Right lung (tissue), 10 donors: ENCODE measurements at places on chromosomes 6 and 20. TPM values are rescaled to one million over a fixed set of nuclear protein-coding genes. Genes with fewer than 3 reads are reported as not detected.

- DNase-seq: no peak
These were observed 115.3 kb downstream of the RTN4IP1 start for GRCh38 chr6:106513808-106514582.

DNA sequence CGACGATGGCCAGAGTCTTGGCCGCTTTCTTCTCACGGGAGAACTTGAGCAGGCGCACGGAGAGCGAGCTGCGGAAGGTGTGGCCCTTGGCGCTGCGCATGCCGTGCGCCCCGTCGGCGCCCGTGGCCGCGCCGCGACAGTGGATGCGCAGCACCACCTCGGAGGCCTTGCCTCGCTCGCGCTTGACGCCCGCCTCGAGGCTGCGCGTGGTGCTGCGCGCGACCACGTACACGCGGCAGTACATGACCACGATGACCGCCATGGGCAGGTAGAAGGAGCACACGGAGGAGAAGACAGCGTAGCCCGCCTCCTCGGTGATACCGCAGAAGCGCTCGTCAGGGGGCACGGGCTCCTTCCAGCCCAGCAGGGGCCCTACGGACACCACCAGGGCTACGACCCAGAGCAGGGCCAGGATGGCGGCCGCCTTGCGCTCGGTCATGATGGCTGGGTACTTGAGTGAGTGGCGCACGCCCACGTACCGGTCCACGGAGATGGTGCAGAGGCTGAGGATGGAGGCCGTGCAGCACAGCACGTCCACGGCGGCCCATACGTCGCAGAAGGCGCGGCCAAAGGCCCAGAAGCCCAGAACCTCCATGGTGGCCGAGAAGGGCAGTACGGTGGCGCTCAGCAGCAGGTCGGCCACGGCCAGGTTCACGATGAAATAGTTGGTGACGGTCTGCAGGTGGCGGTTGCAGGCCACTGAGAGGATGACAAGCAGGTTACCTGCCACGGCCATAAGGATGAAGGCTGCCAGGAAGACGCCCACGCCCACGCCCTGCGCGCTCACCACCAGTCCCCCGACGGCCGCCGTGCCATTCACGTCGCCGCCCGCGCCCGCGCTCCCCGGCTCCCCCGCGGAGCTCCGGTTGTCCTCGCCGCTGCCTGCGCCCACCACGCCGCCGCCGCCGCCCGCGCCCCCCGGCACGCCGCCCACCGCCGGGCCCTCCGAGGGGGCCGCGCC lies 232.8 kb upstream of the RNF24 start:
- no peak for DNase-seq

GRCh38 chr20:54208548-54209176 lies 775 bp downstream of the PFDN4 start:
- DNase-seq: no peak

GRCh38 chr6:88636871-88637270 lies 326.5 kb downstream of the RNGTT start:
- DNase-seq: no peak

DNA sequence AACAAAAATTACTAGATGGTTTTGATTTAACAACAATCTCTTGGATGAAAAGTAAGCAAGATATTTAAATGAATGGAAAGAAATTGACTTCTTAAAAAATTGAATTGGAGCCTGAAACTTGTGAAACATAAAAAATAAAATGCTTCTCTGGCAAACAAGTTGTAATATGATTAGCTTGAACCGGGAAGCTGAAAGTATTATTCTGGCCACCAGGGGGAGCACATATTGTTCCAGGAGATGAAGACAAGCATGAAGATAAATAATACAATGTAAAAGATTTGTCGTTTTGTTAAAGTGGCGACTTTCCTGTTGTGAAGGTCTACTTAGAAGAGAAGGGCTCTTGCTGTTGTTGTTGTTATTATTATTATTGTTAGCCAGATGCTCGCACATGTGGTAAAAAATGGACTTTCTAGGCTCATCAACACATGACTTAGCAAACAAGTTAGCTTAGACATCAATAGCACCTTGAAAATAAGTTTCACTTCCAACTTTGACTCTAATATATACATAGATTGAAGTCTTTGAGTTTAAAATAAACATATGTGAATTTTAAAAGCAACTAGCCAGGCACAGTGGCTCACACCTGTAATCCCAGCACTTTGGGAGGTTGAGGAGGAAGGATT lies 14.2 kb downstream of the PAX1 start:
- DNase-seq: peak; percentile 42

DNA sequence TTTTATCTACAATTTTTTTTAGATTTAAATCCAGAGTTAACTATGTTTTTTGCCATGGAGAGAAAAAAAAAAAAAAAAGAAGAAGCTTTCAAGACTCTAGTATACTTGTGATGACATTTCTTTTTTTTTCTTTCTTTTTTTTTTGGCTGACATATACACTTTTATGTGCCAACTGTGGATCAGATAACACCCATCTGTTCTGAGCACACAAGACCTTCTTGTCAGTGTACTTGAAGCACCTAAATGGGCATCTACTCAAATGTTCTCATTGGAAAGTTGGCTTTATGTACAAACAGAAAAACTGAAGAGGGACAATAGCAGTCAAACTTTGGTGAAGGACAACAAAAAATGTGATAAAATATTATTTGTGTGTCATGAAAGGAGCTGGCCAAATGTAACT lies 904.5 kb downstream of the GRIK2 start:
- DNase-seq: no peak

DNA sequence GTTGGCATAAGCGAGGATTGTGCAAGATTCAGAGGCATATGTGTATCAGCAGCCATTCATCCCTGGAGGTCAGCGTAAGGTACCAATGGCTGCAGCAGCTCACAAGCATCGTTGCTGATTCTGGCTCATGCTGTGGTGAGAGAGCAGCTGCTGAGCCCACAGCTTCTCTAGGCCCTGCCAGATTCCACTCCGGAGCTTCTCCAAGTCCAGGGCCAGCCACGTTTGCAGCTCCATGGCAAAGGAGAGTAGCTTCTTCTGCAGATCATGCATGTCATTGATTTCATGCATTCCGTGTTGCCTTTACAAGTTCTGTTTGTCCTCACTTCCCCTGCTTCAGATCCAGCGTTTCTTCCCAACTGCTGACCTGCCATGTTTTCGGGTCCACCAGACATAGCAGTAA lies 474.8 kb upstream of the ID4 start:
- DNase-seq: no peak

DNA sequence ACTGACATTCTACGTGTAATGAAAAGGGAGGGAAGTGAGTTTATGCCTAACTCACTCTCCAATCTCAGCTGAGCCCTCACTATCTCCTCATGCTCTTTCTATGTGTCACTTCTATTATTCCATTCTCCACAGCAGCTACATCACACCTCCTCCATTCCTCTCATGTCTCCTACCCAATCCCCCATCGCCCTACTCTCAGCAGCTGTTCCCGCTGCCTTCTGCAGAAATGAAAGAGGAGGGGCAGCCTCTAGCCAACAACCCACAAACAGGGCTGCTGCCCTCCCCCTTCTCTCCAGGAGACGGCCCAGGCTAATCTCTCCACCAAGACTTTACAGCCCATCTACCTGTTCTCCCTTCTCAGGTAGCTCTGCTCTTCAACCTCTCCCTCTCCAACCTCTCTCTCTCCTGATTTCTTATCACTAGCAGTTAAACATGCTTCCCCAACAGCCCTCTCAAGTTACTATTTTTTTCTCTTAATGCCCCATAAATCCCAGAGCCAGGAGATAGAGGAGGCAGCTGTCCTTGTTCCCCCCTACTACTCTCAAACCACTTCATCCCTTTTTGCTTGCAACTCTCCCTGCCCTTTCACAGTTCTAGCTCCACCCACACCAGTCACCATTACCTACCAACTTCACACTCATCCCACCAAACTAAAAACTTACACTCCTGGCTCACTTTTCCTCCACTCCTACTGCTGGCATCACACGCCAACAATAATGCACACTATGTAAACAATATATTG lies 136.5 kb downstream of the BTBD9 start:
- DNase-seq: no peak

GRCh38 chr6:106110164-106110826 lies 24.2 kb downstream of the PRDM1 start:
- DNase-seq: no peak

- no peak for DNase-seq
These were observed 94.0 kb downstream of the PREP start for GRCh38 chr6:105308840-105309239.

DNA sequence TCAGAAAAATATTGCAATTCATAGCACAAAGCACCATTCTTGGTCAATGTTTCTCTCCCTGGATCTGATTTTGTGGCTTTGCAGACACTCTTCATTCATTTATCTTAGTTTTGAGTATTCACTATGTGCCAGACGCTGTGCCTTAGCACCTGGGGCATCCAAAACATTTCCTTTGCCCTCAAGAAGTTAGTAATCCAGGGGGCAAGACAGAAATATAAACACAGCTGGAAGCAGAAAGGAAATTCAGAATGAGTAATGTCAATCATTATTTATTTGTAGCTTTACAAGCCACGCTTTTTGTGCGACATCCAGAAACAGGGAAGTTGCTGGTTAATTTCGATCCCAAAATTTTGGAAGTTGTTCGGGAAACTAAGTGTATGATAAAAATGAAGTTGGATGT lies 71.4 kb downstream of the DNAH8 start:
- DNase-seq: no peak

DNA sequence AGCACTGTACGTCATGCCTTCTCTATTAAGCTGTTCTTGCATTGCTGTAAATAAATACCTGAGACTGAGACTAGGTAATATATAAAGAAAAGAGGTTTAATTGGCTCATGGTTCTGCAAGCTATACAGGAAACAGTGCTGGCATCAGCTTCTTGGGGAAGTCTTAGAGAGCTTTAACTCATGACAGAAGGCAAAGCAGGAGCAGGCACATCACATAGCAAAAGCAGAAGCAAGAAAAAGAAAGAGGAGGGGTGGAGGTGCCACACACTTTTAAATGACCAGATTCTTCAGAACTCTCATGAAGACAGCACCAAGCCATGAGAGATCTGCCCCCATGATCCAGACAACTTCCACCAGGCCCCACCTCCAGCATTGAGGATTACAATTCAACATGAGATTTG lies 30.1 kb downstream of the CYB5R4 start:
- no peak for DNase-seq

DNA sequence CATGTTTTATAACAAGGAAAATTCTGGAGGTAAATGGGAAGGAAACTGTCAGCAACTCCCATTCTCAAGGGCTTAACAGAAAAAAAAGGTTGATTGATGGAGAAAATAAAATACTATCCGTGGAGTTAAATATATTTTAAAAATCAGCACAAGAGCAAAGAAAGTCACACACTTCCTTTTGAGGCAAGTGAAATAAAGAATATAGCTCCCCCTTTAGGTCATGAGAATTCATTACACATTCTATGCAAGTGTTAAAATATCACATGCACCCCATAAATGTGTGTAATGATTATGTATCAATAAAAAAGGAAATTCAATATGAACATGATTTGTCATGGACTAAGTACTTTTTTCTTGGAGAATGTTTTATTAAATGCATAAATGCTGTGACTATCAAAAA lies 349.2 kb downstream of the TPBG start:
- no peak for DNase-seq

DNA sequence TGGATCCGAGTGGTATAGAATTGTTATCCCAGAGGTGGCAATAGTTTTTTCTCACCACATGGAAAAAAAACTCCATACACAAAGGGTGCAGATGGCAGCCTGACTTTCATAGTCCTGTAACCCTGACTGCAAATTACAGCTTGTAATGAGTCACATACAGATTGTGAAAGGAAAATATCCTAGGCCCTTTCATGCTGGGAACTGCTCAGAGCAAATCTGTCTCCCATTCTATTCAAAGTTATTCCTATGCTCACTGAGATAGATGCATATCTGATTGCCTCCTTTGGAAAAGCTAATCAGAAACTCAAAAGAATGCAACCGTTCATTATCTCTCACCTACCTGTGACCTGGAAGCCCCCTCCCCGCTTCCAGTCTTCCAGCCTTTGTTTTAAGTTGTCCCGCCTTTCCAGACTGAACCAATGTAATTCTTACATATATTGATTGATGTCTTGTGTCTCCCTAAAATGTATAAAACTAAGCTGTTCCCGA lies 108.7 kb upstream of the MAP3K4 start:
- no peak for DNase-seq

GRCh38 chr6:143061597-143062385 lies 1.1 kb downstream of the AIG1 start:
- DNase-seq: no peak

DNA sequence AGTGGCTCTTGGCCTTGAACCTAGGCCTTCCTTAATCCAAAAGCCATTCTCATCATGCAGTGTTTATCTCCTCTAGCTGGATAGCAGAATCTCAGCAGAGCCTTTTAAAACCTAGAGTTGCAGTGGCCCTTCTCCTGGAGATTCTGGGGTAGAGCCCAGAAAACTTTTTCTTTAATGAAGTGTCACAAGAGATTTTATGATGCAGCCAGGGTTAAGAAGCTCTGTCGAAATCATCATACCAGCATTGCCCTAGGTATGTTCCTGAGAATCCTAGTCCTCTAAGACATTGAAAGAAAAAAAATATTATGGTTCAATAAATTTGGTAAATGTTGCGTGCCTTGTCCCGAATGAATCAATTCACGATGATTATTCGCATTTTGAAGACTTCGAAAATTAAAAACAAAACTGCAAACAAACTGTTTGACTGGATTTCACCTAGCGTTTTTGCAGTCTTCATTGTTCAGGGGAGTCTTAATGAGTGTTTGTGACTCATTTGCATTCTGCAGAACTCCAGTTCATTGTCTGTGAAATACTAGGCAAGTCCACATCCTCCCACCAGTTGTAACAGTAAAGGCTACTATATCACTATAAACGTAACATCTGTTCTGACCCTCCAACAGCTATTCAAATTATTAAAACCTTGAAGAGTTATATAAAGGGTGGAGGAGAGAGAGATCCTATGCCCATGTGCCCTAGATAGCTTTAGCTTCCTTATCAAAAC lies 198.6 kb downstream of the UST start:
- no peak for DNase-seq

GRCh38 chr20:12203399-12203798 lies 285.7 kb downstream of the BTBD3 start:
- no peak for DNase-seq

DNA sequence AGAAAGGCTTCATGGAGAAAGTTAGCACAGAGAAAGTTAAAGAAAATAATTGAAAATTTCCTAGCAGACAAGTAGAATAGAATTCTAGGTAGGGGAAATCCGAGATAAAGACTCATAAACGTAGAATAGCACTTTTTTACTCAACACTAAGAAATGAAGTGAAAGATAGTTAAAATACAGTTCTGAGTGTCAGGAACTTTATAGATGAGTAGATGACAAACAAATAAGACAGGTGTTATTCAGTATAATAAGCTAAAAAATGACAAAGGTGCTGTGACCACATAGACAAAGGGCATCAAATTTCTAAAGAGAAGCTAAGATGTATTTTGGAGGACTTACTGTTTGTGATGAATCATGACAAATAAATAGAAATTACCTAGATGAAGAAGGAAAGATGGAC lies 12.9 kb downstream of the FKBP1C start:
- no peak for DNase-seq

The PLEKHG1 gene
- polyA plus RNA-seq: 27.7 TPM

The CDH22 gene
- polyA plus RNA-seq: 0.12 TPM

The C6orf47 gene
- 15.3 TPM for polyA plus RNA-seq

The MATN4 gene
- 0.12 TPM for polyA plus RNA-seq

The METTL24 gene
- polyA plus RNA-seq: 3.7 TPM

The TBX18 gene
- polyA plus RNA-seq: 2.1 TPM

The SLC17A2 gene
- polyA plus RNA-seq: not detected

The LPA gene
- 0.22 TPM for polyA plus RNA-seq

The SALL4 gene
- 18.5 TPM for polyA plus RNA-seq
